EH (cell line): ENCODE measurements at places on chromosomes 4 and X.

GRCh38 chr4:76420762-76421581, at the start of gene CCDC158:
Gene CCDC158, minus strand, starts transcription at chr4:76421141. Its CDS starts 17,934 bp downstream, at chr4:76403207.
- DNase-seq: peak; percentile 32

GRCh38 chrX:148930206-148930729, 429.9 kb downstream of the AFF2 start:
- no peak for DNase-seq

GRCh38 chrX:140933874-140934655, 68.3 kb upstream of the SPANXB1 start:
- DNase-seq: no peak

DNA sequence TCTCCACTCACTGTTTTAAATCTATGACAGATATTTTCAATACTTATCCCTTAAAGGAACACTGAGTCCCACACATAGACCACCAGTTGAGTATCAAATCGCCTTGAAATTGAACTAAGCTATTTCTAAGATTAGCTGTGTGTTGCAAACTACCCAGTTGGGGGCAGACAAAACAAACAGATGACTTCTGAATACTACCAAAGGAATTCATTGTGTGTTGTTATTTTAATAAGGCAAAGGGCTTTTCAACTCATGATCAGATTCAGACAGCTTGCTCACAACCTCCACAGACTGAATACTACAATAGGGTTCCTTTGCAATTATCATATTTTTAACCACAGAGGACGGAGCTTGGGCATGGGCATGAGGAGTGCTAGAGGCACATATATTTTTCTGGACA, 283.0 kb upstream of the GPC4 start:
- peak; percentile 29 for DNase-seq

GRCh38 chr4:38618505-38618904, 45.5 kb upstream of the KLF3 start:
- DNase-seq: no peak

GRCh38 chrX:71171110-71171801, 26.6 kb downstream of the NLGN3 start:
- DNase-seq: no peak

- no peak for DNase-seq
These were observed 897.0 kb downstream of the ARAP2 start for GRCh38 chr4:35347276-35347675.

- DNase-seq: no peak
These were observed 97.3 kb upstream of the DDX3X start for GRCh38 chrX:41236629-41237028.

DNA sequence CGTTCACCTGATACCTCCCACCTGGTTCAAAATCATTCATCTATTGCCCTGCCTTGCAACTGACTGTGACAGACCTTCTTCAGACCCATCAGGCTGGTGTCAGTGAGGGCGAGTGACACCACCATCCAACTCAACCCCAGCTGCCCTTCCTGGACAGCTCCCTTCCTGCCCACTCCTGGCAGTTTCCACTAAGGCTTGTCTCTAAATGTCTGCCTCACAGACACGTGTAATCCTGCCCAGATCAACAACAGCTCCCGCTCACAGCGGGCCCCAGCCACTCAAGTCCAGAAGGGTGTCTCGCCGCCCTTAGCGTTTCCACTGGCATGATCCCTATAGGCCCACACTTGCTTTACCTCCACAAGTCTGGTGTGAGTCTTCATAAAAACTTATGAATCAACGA, 28.9 kb downstream of the ACSL1 start:
- no peak for DNase-seq

DNA sequence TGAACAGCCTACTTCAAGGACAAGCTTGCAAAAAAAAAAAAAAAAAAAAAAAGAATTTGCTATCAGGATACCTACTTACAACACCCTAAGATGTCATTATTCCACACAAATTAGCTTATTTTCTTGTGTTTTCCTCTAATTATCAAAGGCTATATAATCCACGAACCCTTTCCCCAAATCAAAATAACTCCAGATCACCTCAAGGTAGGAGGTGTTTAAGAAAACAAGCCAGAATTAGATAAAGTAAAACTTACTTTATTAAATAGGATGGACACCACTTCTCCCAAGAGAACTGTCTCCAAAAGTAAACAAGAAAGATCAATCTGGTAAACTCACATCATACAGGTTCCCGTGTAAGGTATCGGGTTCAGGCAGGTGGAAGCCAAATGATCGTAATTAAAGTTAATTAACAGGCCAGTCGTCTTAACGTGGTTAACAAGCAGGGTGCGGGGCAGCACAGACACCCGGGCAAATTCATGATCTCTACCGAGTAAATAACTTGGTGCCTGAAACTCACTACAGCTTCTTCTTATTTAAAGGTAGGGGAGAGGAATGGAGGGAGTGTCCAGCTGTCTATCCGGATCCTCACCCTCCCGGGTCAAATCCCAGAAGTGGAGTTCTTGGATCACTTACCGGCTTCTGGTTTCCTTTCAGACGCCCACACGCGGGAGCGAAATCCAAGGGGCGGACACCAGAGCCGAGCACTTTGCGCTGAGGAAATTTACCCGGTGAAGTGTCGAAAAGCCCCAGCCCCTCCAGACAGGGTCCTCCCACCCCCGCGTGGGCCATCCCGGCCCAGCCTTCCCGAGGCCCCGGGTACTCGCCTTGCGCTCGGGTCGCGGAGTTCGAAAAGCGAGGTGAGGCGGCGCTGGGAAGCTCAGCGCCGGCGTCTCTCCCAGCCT, 708 bp downstream of the ARAP2 start:
- no peak for DNase-seq

- DNase-seq: no peak
These were observed 58.9 kb upstream of the ARHGAP24 start for GRCh38 chr4:85416094-85416493.

GRCh38 chrX:49249071-49249470, 13.8 kb downstream of the CCDC22 start:
- no peak for DNase-seq

GRCh38 chrX:134792077-134792476, 133.8 kb upstream of the PLAC1 start:
- DNase-seq: peak; percentile 19

- DNase-seq: no peak
These were observed 57.1 kb downstream of the TMEM131L start for GRCh38 chr4:153523164-153523796.

- DNase-seq: no peak
These were observed 157.7 kb upstream of the RASGEF1B start for GRCh38 chr4:81629366-81629765.

DNA sequence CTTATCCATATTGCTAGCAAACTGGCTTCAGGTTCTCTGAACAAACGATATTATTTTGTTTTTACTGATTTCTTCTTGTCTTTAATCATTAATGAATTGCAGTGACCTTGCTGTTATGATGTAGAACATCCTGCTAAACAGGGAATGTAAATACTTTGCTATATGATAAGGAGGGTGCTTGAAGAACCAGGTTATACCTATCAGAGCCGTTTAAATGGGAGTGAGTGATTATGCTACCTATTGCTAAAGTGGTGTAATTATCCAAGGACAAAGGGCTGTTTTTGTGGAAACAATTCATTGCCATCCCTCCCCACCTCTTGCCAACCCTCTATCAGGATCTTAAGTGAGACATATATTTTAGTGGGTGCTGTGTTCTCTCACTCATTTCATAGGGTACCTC, 788.9 kb downstream of the RPA4 start:
- DNase-seq: no peak

GRCh38 chr4:38069271-38069760, 109.1 kb downstream of the PTTG2 start:
- peak; percentile 34 for DNase-seq

DNA sequence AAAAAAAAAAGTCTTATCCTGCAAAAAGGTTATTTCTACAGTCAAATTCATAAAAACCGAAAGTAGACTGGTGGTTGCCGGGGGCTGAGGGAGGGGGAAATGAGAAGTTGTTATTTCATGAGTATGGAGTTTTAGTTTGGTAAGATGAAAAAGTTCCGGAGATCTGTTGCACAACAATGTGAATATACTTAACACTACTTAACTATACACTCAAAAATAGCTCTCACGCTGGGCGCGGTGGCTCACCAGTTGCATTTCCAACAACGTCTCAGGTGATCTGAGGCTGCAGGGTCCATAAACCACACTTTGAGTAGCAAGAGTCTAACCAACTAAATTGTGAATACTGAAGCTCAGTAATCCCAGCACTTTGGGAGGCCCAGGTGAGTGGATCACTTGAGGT, 52.4 kb downstream of the ANOS1 start:
- no peak for DNase-seq

DNA sequence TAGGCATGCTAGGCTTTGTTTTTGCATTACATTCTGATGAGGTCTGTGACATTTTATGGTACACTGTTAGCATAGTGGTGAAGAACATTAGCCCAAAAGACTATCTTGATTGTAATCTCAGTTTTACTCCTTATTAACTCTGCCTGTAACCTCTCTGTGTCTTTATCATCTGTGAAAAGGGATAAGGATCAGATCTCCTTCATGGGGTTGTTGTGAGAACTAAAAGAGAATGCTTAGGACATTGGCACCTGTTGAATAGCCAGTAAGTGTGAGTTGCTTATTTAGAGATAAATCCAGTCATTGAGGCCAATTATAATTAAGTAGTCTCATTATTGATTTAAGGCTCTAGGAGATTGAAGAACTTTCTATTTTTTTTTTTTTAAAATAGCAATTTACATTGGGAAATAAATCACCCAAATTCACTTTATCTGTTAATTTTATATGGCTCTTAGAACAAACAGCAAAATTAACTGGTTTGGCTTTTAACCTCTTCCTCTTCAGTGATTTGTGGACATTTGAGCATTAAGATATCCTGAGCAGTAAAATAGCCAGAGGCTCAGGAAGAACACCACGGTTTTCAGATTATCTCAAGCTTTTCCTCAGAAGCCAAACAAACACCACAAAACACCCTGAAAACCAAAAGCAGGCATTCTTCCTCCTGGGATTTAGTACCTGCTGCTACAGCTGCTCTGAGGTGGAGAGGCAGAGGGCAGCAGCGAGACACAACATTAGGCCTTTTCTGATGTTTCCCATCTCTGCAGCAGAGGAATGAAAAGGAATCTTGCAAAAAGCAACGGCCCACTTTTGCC, 192.9 kb downstream of the ARHGAP10 start:
- peak; percentile 51 for DNase-seq

- DNase-seq: peak; percentile 2
These were observed 379.9 kb downstream of the ADAM29 start for GRCh38 chr4:175297965-175298565.

DNA sequence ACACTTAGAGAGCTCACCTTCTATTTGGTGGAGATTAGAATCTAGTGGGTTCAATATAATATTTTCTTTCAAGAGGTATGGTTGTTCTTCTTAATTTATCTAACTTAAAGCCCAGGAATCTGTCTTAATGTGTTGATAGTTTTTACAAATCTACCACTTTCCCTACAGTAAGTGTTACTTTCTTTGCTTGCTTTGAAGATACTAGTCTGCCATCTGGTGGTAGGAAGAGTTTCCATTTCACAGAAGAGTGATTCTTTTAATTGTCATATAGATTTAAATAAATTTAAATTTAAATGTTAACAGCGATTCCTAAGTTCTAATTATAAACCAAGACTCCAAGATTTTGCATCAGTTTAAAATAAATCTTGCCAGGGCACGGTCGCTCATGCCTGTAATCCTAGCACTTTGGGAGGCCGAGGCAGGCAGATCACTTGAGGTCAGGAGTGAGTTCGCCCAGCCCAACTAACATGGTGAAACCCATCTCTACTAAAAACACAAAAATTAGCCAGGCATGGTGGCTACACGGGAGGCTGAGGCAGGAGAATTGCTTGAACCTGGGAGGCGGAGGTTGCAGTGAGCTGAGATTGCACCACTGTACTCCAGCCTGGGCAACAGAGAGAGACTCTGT, 43.5 kb downstream of the NUDT9 start:
- peak; percentile 58 for DNase-seq

GRCh38 chr4:183399126-183399522, 45.3 kb upstream of the CDKN2AIP start:
- DNase-seq: no peak
